ENCODE measurements at places on chromosomes 4 and X. TPM values are rescaled to one million over a fixed set of nuclear protein-coding genes. Genes with fewer than 3 reads are reported as not detected.
A peak's percentile ranks its signal among the peaks of the same experiment; 100 is the strongest.

DNA sequence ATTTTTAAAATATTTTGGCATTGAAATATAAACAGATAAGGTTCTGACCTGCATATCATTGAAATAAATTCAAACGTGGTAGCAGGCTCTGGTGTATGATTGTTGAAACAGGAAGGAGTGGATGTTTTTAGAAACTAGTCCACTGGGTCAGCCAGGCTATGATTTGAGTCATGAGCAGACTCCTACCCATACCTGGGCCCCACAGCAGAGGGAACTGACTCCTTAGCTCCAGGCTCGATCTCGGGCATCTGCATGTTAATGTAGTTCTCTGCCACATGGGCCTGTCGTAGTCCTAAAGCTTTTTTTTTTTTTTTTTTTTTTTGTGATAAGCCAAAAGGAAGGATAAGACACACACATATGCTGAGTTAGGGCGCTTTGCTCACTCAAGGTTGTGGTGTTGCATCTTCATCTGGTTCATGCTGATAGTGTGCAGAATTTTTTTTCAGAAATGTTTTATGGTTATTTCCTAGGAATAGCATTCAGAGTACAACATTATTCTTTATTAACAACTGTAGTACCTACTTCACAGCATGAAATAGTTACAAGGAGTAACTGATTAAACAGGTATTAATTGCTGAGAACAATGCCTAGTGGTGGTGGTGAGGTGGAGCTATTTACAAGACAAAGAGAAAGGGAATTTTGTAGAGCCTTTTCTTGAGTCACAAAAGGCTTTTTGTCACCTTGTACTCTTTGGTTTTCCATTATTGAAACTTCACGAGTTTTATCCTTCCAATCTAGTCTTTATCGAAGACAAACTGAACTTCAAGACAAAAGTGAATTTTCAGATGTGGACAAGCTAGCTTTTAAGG lies 27.3 kb downstream of the OFD1 start:
- no peak overlapping the region for H3K27ac ChIP-seq
- no peaks in the 10 kb centered on the region for H3K27me3 ChIP-seq
- no peak overlapping the region for H3K4me3 ChIP-seq
- peaks cover 24% of the 10 kb centered on the region for H3K36me3 ChIP-seq
- H3K4me1 ChIP-seq, result no peaks in the 10 kb centered on the region

- no peak overlapping the region for H3K4me3 ChIP-seq
- DNase-seq, result no peak
- no peaks in the 10 kb centered on the region for H3K36me3 ChIP-seq
- H3K27ac ChIP-seq, result peak overlapping the region; percentile 39
- peaks cover 11% of the 10 kb centered on the region for H3K4me1 ChIP-seq
- H3K27me3 ChIP-seq, result no peaks in the 10 kb centered on the region
These were observed 100.8 kb downstream of the PSAPL1 start for GRCh38 chr4:7333801-7334421.

EREG gene
- not detected for total RNA-seq

GRCh38 chr4:71004281-71004851 lies 10.9 kb downstream of the DCK start:
- H3K4me3 ChIP-seq, result no peak overlapping the region
- peaks cover under 1% of the 10 kb centered on the region for H3K4me1 ChIP-seq

ZFX gene
- total RNA-seq, result 31.8 TPM

MGAT4D gene
- total RNA-seq, result not detected

DNA sequence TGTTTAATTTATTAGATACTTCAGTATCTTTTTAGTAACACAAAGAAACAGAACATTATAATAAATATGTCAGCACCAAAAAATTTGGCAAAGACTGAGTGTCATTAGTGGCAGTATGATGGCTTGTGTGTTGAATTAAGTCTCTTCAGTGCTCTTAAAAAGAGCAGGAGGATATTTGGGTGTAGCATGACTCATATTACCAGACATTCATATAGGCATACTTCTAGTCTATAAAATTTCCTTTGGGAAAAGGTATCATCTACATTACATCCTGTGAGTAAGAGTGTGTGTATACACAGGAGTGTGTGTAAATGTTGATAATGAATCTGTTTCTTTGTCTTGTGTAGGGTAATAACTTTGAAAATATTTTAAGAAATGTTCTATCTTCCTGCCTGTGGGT lies 135.7 kb downstream of the CNKSR2 start:
- no peaks in the 10 kb centered on the region for H3K27me3 ChIP-seq
- no peak for DNase-seq
- H3K4me3 ChIP-seq, result no peak overlapping the region
- H3K27ac ChIP-seq, result no peak overlapping the region
- H3K4me1 ChIP-seq, result no peaks in the 10 kb centered on the region

DNA sequence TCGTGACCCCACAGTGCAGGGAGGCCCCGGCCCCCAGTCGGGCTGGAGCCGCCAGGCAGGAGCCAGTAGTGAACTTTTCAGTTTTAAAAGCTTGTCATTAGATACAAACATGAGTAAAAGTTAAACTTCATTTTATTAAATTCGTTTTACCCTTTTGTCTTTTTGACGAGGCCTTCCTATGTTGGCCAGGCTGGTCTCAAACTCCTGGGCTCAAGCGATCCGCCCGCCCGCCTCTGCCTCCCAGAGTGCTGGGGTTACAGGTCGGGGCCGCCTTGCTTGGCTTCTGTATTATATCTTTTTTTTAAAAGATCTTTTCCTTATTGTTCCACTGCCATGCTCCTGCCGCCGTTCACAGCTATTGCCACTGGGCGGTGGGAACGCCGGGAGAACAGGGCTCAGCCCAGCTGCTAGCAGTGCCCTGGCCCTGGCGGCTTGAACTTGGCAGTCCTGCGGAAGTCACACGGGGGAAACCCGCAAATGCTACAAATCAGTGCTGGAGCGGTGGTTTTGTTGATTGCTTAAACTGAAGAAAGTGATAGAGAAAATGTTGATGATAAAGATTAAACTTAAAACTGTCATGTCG lies 968 bp upstream of the NELFA start:
- no peaks in the 10 kb centered on the region for H3K27me3 ChIP-seq
- peak; percentile 20 for DNase-seq
- H3K27ac ChIP-seq, result peak overlapping the region; percentile 97
- H3K4me1 ChIP-seq, result no peaks in the 10 kb centered on the region
- no peaks in the 10 kb centered on the region for H3K36me3 ChIP-seq

PIR gene
- total RNA-seq, result 10.6 TPM

CXCL5 gene
- total RNA-seq, result 0.22 TPM

FGF16 gene
- total RNA-seq, result 8.8 TPM

- H3K36me3 ChIP-seq, result no peaks in the 10 kb centered on the region
- no peak overlapping the region for H3K27ac ChIP-seq
- H3K27me3 ChIP-seq, result no peaks in the 10 kb centered on the region
These were observed 13.6 kb downstream of the ACSL1 start for GRCh38 chr4:184812199-184812542.

- no peaks in the 10 kb centered on the region for H3K27me3 ChIP-seq
- H3K4me1 ChIP-seq, result no peaks in the 10 kb centered on the region
- no peaks in the 10 kb centered on the region for H3K36me3 ChIP-seq
- no peak for DNase-seq
- H3K27ac ChIP-seq, result no peak overlapping the region
- no peak overlapping the region for H3K4me3 ChIP-seq
These were observed 174.3 kb downstream of the GPM6A start for GRCh38 chr4:175637762-175638161.

SORBS2 gene
- total RNA-seq, result 88.4 TPM

BMX gene
- 4.5 TPM for total RNA-seq

TLL1 gene
- 7.9 TPM for total RNA-seq

DNA sequence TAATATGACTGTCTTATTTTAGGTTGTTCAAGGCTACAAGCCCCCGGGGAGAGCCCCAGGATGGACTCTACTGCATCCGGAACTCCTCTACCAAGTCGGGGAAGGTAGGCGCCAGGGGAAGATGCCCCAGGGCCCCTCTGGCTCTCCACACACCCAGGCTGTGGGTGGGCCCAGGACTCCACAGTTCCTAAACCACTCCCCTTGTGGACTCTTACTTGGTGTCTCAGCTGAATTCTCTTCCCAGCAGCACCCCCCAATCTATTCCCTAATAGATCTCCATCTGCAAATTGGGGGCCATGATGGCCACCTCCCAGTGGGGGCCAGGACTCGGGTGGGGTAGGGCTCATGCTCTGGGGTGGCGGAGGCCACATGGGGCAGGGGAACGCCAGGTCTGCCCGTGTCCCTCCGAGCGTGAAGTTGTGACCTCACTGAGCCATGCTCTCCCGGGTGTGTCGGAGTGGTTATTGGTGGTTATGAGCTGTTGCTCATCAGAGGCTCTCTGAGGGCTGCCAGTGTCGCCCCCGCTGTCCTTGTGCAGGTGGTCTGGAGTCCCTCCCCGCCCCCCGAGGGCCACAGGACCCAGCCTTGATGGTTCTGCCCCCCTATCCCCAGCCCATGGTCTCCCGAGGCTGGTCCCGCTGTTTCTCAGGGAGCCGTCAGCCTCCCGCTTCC lies 11.2 kb upstream of the ADD1 start:
- H3K27ac ChIP-seq, result no peak overlapping the region
- no peaks in the 10 kb centered on the region for H3K36me3 ChIP-seq
- H3K4me1 ChIP-seq, result no peaks in the 10 kb centered on the region

GRCh38 chrX:136810493-136810892 lies 29.8 kb upstream of the ARHGEF6 start:
- no peak overlapping the region for H3K27ac ChIP-seq
- DNase-seq, result no peak
- no peak overlapping the region for H3K4me3 ChIP-seq
- H3K36me3 ChIP-seq, result no peaks in the 10 kb centered on the region
- no peaks in the 10 kb centered on the region for H3K27me3 ChIP-seq

GRCh38 chr4:73005514-73005913 lies 64.0 kb downstream of the COX18 start:
- no peak for DNase-seq
- no peaks in the 10 kb centered on the region for H3K4me1 ChIP-seq
- no peak overlapping the region for H3K27ac ChIP-seq
- H3K36me3 ChIP-seq, result no peaks in the 10 kb centered on the region
- H3K4me3 ChIP-seq, result no peak overlapping the region
- H3K27me3 ChIP-seq, result no peaks in the 10 kb centered on the region

DNA sequence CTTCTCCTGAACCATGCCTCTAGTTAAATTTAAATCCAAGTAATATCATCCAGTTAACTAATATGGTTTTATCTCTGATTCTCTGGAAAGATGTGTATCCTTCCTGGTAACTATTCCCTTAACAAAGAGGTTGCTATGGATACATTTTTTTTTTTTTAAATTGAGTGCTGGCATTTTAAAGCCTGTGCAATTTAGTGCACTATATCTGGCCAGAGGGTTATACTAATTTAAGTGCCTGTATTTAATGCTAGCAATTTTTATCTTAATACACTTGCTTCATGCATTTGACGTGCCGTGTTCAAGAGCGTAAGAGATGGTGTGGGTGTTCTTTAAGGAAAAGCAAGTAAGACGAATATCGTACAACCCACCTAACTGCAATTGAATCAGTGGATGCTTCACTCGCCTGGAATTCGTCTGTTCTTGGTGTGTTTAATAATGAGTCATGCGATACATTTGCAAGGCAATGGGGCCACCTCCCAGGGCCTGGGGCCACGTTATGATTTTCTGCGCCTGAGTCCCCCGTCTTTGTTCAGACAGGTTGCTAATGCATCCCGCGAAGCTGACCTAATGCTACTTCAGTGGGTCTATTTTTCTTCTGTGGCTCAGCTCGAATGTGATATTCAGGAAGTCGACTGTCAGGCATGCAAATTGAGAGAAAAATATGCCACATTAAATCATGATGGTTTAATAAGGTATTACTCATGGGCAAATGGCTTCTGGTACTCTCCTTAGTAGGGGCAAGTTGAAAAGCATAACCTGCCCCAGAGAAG lies 14.2 kb upstream of the MID1 start:
- H3K27ac ChIP-seq, result no peak overlapping the region
- peaks cover 14% of the 10 kb centered on the region for H3K4me1 ChIP-seq
- no peak for DNase-seq
- H3K27me3 ChIP-seq, result no peaks in the 10 kb centered on the region
- H3K36me3 ChIP-seq, result no peaks in the 10 kb centered on the region

DNA sequence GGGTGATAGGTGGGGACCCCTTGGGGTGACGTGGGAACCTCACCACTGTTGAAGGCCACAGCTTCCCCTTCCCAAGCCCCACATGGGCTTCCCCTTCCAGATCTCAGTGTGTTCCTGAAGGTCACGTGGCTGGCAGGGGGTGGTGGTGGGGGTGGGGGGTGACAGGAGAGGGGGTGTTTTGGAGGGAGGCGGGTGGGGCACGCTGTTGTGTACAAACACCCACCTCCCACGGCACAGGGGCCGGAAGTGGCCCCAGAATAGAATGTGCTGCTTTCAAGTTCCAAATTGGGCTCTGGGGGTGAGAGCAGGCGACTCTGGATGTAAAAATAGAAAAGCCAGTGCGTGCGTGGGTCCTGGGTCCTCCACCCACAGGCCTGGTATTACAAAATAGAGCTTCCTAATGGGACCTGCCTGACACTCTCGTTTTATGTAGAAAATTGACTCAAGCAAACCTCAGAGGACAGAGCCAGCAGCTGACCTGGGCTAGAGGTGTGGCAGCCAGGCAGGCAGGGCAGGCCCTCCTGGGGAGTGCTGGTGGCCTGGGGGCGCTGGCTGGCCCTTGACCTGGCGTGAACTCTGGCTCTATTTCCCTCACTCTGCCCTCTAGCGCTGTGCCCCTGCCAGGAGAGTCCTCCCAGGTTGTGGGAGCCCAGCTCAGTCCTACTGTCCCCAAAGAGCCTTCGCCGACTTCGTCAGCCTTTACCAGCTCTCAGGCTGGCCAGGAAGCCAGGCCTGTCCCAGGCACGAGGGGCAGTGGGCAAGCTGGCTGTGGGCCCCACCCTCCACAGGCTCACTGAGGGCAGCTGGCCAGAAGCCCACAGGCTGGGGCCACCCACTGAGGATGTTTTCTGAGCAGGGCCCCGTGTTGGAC lies 5.4 kb upstream of the SH3BP2 start:
- no peak for DNase-seq
- no peaks in the 10 kb centered on the region for H3K27me3 ChIP-seq
- peak overlapping the region; percentile 81 for H3K27ac ChIP-seq
- no peak overlapping the region for H3K4me3 ChIP-seq
- H3K36me3 ChIP-seq, result no peaks in the 10 kb centered on the region

DNA sequence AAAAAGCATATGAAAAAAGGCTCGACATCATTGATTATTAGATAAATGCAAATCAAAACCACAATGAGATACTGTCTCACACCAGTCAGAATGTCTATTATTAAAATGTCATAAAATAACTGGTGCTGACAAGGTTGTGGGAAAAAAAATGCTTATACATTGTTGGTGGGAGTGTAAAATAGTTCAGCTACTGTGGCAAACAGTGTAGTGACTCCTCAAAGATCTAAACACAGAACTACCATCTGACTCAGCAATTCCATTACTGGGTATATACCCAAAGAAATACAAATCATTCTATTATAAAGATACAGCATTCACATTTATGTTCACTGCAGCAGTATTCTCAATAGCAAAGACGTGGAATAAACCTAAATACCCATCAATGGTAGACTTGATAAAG lies 412.1 kb downstream of the CENPC start:
- no peak for DNase-seq
- H3K27ac ChIP-seq, result no peak overlapping the region
- H3K27me3 ChIP-seq, result no peaks in the 10 kb centered on the region
- H3K36me3 ChIP-seq, result no peaks in the 10 kb centered on the region

DNA sequence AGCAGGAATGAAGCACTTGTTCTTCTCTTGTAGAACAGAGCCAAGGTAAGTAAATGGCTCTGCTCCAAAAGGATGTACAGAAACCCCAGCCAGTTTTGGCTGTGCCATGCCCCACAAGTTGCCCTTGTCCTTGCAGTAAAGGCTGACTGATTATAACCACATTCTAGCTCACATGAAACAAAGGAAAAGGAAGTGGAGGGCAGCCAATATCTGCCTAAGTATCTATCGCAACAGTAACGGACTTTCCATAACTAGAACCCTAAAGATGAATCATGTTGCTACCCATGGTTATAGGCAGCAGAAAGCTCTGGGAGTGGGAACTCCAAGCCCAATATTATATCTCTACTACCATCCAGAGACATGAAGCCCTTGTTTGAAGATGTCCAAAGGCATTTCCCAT lies 95.7 kb downstream of the COMMD8 start:
- H3K4me1 ChIP-seq, result no peaks in the 10 kb centered on the region
- H3K27ac ChIP-seq, result no peak overlapping the region
- H3K36me3 ChIP-seq, result no peaks in the 10 kb centered on the region
- H3K27me3 ChIP-seq, result no peaks in the 10 kb centered on the region
- DNase-seq, result no peak

CYP2U1 gene
- total RNA-seq, result 50.3 TPM

Measured in tibial nerve (tissue), 4 donors.